ENCODE measurements at places on chromosomes 12 and 14.

DNA sequence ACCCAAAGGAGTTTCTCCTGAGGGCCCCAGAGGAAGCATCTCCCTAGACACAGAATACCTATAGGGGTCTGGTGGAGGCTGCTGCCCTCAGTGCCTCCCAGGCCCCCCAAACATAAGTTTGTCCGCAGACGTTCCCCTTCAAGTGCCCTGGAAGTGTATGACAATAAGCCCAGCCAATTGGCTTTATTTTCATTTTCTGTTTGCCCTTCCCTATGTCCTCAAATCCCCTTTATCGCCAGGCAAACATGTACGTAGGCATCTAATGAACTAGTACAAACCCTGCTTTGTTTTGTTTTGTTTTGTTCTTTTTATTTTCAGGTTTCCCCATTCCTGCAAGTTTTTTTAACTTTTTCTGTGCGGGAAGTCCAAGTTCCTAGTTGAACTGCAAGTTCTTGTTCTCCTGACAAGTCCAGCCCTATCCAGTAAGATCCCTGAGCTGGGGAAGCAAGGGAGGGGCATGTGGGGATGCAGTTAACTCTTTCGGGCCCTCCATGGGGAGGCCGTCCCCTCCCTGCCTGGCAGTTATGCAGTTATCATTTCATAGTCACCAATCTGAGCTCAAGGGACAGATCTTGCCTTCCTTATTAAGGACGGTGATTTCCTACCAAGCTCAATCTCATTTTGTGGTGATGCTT, 141.9 kb downstream of the KCNA5 start:
- no peak for DNase-seq

DNA sequence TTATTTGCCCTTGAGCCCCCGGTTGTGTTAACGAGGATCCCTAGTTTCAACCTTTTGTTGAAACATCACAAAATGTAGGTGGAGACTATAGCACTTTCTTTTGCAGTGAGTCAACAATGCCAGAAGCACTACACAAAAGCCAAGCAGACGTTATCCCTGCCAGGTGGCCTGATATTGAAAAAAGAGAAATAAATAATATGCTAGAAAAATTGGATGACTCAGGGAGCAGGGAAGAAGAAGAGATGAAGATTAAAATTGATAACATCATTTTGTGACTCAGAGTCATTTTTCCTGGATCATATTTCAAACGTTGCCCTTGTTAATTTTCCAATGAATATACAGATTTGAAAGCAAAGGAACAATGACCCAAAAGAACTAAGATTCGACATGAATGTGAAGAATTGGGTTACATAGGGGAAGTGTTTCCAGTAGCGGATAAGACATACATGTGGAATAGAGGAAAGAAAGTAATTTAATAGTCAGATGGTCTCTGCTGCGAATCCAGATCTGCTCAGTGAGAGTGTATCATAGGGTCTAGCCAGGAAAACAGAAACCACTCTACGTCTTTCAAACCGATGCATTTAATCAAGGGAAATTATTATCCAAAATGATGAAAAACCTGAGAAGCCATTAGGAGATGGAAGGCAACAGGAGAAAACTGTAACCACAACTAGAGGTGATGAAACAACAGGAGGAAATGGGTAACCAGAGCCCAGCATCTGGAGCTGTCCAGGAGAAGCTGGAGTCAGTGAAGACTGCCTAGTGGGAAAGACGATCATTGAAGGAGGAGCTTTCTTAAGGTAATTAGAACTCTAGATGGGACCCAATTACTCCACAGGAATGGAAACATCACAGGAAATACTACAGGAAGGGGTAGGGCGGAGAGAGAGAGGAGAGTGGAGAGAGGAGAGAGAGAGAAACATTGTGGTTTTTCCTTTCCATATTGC, 57.9 kb downstream of the RERG start:
- no peak for DNase-seq

- DNase-seq = peak; percentile 73
Measured at GRCh38 chr14:89303456-89304435, 113.3 kb downstream of the FOXN3 start.

GRCh38 chr12:53170215-53170614, 10.3 kb upstream of the ZNF740 start:
- no peak for DNase-seq

- peak; percentile 40 for DNase-seq
Measured at GRCh38 chr12:94954029-94954685, 49.3 kb downstream of the NDUFA12 start.

DNA sequence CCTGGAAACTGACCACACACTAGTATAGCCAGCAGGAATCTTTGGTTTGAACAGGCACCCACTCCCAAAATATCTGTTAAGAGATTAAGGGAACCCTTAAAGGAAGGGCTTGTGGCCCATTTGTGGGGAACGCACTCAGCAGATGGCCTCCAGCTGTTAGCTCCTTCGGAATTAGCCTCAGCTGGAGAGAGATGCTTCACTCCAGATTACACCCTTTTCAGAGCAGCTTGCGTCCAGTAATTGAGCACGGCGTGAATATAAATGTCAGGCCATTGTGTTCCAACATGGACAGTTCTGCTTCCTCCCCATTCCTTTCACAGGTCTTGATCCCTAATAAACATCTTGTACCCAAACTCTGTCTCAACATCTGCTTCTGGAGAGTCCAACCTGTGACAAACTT, 397.8 kb downstream of the SEC23A start:
- no peak for DNase-seq

DNA sequence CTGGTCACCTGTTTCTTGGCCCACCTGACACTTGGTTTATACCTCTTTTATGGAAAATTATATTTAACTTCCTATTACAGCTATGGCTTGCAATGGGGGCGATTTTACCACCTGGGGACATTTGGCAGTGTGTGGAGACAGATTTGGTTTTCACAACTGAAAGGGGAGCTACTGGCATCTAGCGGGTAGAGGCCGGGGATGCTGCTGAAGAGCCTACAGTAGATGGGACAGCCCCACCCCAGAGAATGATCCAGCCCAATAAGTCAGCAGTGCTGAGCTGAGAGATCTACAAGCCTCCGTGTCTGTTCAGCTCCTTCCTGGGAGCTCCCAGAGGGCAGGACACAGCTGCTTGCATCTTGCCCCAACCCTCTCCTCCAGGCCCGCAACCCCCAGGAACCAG, 302.8 kb downstream of the CACNA1C start:
- DNase-seq = no peak

DNA sequence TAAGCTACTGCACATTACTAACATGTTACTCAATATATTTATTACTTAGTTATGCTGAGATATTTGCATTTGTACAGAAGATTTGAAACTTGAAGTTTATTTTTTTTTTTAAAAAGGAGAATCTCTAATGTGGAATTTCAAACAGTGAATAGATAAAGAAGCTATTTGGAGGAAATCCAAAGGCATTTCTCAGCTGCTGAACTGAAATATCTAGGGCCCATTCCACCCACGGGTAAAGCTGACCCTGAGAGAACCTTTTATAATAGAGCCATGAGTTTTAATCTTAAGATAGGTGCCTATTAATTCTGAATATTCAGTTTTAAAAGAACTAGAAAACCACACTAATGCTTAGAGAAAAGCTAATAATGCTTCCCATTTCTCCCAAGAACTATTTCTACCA, 225.4 kb upstream of the CAND1 start:
- no peak for DNase-seq

GRCh38 chr12:53052419-53053217, 2.8 kb downstream of the TNS2 start:
- peak; percentile 74 for DNase-seq

DNA sequence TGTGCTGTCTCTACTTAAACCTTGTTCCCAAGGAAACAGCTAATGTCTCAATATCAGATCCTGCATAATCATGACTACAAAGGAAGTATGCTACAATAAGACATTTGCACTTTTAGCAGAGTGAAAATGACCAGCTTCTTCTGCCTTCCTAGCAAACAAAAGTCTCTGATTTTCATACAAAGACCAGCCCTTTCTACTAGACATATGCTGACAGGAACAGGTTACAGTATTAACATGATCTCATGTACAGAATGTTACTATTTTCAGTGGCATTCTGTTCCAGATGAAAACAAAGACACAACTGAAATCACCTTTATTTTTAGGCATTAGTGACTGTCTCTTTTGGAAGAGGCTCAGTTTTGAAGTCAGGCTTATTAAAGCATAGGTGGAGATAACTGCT, 228.6 kb downstream of the MED13L start:
- no peak for DNase-seq

GRCh38 chr14:75431827-75432226, 4.0 kb downstream of the JDP2 start:
- no peak for DNase-seq

DNA sequence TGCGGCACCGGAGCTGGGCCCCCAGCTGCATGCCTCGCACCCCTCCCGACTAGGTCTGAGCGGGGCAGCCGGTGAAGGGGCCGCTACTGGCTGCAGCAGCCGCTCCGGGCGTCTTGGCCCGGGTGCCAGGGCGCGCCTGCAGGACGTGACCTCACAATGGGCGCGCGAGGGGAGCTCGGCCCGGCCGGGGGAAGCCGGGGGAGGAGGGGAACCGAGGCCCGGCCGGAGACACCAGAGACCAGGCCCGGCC, 353 bp downstream of the BAG5 start:
- DNase-seq = peak; percentile 47

DNA sequence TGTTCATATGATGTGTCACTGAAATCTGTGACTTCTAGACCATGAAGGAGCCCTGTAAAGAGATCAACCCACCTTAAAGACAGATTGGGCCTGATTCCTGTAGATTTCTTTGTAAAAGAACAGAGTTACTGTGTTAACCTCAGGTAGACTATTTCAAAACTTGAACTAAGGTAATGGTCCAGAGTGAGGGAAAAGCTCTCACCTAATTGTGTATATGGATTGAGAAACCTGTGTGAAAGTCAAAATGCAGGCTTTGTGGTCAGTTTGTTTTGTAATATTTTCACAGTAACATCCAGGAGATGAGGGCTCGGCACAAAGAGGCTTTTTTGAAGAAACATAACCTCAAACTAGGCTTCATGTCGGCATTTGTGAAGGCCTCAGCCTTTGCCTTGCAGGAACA, 16.4 kb downstream of the DLST start:
- no peak for DNase-seq

- DNase-seq = peak; percentile 61
Measured at GRCh38 chr12:70605976-70606375, 31.3 kb downstream of the PTPRB start.

Measured in RPMI7951 (cell line).